ENCODE measurements at places on chromosomes 11 and 22.

DNA sequence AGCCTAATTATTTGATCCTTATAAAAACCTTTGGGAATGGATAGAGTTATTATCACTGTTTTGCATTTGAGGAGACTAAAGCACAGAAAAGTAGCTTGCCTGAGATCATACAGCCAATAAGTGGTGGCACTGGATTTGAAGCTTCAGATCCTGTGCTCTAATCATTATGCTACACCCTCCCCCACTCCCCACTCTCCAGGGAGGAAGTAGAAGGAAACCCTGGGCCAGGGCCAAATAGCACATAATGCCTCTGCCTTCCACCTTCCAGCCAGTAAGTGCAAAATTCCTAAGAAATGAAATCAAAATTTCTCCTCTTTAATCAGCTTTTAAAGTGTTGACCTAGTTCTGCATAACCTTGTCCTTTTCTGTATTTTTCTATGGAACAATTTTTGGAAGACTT is 61.6 kb downstream of the SIK2 start:
- peaks cover 4% of the 10 kb centered on the region for H3K4me1 ChIP-seq
- no peaks in the 10 kb centered on the region for H3K27me3 ChIP-seq
- H3K27ac ChIP-seq, result no peak overlapping the region
- no peak overlapping the region for H3K4me3 ChIP-seq
- H3K36me3 ChIP-seq, result no peaks in the 10 kb centered on the region

GRCh38 chr11:119637481-119637880 is 91.5 kb downstream of the NECTIN1 start:
- no peak for DNase-seq
- H3K36me3 ChIP-seq, result no peaks in the 10 kb centered on the region
- no peak overlapping the region for H3K4me3 ChIP-seq

DNA sequence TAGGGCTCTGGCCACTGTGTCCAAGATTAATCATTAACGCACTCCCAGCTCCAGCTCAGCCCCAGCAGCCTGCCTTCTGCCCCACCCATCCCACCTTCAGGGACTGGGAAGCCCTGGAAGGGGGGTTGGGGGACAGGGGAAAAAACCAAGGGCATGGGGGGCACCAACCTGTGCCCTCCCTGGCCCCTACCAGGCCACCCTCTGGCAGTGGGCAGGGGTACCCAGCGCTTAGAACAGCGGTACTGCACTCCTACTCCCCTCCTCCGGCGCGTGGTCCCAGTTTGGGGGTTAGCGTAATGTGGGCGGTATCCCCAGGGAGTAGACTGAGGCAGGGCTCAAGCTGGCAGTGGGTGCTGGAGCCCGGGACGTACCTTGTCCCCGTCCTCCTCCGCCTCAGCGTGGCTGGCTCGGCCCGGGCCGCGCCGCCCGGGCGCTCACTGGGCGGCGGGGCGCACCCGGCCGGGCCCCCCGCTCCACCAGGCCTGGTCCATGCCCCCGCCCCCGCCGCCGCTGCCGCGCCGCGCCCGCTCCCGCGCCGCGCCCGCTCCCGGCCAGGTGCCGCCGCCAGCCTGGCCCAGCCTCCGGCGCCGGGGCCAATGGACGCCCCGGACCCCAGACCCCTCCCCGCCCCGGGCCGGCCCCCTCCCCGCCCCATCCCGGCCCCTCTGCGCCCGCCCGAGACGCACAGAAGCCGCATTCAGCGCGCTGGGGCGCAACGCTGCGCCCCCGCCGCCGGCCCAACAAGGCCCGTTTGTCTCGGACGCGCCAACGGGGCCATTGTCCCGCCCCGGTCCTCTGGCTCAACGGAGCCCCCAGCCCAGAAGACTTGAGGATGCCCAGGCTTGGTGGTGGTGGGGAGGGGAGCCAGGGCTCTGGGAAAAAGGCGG is at the start of gene GAL3ST1:
GAL3ST1 (minus strand) TSS at position 571 of the 887 bp plus-strand sequence. CDS start 17,273 bp downstream, outside the sequence.
- no peaks in the 10 kb centered on the region for H3K27me3 ChIP-seq
- H3K27ac ChIP-seq, result no peak within 1 kb of the TSS
- no peak for DNase-seq
- H3K4me3 ChIP-seq, result peak within 1 kb of the TSS; percentile 24
- H3K4me1 ChIP-seq, result peaks cover 3% of the 10 kb centered on the region

- no peaks in the 10 kb centered on the region for H3K27me3 ChIP-seq
- no peaks in the 10 kb centered on the region for H3K36me3 ChIP-seq
- DNase-seq, result no peak
- H3K4me3 ChIP-seq, result no peak overlapping the region
Observed at GRCh38 chr11:132866783-132867545, 665.3 kb downstream of the OPCML start.

- H3K27ac ChIP-seq, result no peak overlapping the region
- H3K4me1 ChIP-seq, result no peaks in the 10 kb centered on the region
- H3K4me3 ChIP-seq, result no peak overlapping the region
- DNase-seq, result no peak
- H3K27me3 ChIP-seq, result no peaks in the 10 kb centered on the region
- H3K36me3 ChIP-seq, result no peaks in the 10 kb centered on the region
Observed at GRCh38 chr11:16902182-16902581, 112.0 kb downstream of the PLEKHA7 start.

GRCh38 chr22:48883211-48883960 is 944.3 kb downstream of the BRD1 start:
- H3K27ac ChIP-seq, result no peak overlapping the region
- no peaks in the 10 kb centered on the region for H3K36me3 ChIP-seq
- H3K4me1 ChIP-seq, result no peaks in the 10 kb centered on the region

DNA sequence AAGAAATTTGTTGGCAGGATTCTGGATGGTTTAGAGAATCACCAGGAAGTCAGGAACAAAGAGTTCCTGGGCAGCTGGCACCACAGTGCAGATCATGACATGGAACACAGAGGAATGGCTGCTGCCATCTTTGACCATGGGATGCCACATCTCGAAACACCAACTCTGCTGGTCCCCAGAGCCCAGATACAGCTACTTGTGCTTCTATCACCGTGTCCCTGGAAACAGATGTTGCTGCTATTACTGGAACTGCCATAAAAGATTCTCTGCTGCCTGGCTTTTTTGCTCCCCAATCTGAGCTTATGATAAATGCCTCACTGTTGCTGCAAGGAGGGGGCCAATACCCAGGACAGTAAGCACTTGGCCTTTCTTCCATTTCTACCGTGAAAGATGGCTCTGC is 185.2 kb downstream of the CSNK2A3 start:
- no peaks in the 10 kb centered on the region for H3K36me3 ChIP-seq
- no peak for DNase-seq
- peaks cover 2% of the 10 kb centered on the region for H3K4me1 ChIP-seq

DNA sequence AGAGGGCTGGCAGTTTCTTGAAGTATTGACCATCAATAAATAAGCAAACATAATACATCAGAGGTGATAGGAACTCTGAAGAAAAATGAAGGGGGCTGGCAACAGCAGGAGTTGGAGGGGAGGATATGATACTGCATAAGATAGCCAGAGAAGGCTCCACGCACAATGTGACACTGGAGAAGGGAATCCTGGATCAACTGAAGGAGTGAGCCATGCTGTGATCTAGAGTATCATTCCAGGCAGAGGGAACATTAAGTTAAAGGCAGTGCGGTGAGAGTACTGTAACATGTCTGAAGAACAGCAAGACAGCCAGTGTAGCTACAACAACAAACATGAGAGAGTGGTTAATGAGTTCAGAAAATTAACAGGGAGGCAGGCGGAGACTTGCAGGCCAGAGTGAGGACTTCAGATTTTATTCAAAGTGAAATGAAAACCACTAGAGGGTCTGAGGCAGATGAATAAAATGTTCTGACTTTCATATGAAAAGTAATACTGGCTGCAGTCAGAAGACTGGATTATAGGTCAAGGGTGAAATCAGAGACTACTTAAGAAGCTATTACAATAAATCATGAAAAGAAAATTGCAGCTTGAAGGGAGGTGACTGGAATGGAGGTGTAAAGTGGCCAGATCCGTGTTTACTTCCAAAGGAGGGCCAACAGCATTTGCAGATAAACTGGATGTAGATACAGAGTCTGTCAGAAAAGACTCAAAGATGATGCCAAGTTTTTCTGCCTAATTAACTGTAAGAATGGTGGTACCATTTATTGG is 49.4 kb downstream of the RRAS2 start:
- no peak overlapping the region for H3K4me3 ChIP-seq
- no peaks in the 10 kb centered on the region for H3K27me3 ChIP-seq
- no peaks in the 10 kb centered on the region for H3K36me3 ChIP-seq
- no peak overlapping the region for H3K27ac ChIP-seq
- DNase-seq, result no peak
- peaks cover 5% of the 10 kb centered on the region for H3K4me1 ChIP-seq

DNA sequence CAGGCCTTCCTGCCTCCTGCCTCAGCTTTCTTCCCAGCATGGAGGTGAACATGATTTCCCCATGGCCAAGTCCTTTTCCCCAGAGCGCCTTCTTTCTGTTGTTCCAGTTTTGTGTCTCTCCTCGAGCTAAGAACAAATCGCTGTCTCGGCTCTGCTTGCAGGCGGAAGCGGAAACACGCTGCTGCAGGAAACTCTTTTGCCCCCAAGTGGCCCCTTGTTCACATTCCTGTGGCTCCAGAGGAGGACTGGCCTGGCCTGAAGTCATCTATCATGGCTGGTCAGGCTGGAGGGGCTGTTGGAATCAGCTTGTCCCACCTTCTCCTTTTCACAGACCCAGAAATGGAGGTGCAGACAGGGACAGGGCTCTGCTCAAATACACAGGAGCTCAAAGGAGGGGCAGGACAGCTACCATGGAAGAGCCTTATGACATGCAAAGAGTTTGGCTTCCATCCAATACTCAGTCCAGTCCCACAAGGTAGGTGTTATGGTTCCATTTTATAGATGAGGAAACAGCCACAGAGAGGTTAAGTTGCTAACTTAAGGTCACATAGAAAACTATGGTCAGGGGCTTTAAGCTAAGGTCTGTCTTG is 182.2 kb upstream of the SYT13 start:
- no peak for DNase-seq
- no peak overlapping the region for H3K4me3 ChIP-seq
- no peaks in the 10 kb centered on the region for H3K4me1 ChIP-seq
- no peaks in the 10 kb centered on the region for H3K36me3 ChIP-seq
- H3K27ac ChIP-seq, result no peak overlapping the region
- no peaks in the 10 kb centered on the region for H3K27me3 ChIP-seq

DNA sequence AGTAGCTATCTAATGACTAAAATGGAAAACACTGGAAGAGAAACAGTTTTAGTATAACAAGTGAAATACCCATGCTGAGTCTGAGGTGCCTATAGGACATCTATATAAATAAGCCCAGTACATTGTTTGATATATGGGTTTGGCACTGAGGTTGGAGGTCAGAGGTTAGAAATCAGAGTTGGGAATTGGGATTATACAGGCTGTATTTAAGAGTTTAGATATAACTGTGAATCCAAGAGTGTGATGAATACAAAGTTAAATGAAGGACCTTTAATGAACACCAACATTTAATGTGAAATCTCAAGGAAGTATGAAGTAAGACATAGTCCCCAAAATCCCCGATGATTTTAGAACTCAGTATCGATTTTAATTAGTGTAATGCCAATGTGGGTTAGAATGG is 3.1 kb upstream of the HBD start:
- no peak overlapping the region for H3K27ac ChIP-seq
- no peaks in the 10 kb centered on the region for H3K36me3 ChIP-seq
- H3K27me3 ChIP-seq, result no peaks in the 10 kb centered on the region
- DNase-seq, result no peak
- no peaks in the 10 kb centered on the region for H3K4me1 ChIP-seq

DNA sequence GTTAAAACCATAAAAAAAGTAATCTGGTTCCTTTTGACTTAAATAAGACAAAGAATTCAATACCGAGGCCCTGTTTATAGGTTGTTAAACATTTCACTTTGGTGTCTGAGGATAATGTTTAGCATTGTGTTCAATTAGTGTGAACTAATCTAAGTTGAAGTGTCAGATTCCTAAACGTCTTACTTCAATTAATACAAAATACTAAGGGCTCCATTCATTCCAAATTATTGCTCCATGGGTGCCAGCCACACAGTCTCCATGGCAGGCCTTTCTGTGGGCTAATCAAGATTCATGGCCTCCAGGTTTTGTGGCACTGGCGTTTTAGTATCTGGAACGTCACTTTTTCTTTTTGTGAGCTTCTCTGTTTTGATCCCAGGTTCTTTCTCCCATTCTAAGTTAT is 89.4 kb downstream of the TMEM135 start:
- H3K27ac ChIP-seq, result no peak overlapping the region
- H3K4me3 ChIP-seq, result no peak overlapping the region
- H3K4me1 ChIP-seq, result no peaks in the 10 kb centered on the region
- H3K27me3 ChIP-seq, result no peaks in the 10 kb centered on the region
- no peak for DNase-seq

- no peak overlapping the region for H3K4me3 ChIP-seq
- no peak overlapping the region for H3K27ac ChIP-seq
- no peaks in the 10 kb centered on the region for H3K36me3 ChIP-seq
- H3K4me1 ChIP-seq, result peaks cover 6% of the 10 kb centered on the region
- no peaks in the 10 kb centered on the region for H3K27me3 ChIP-seq
- no peak for DNase-seq
Observed at GRCh38 chr22:27903805-27904473, 15.1 kb downstream of the PITPNB start.

GRCh38 chr22:26846076-26846475 is 188.7 kb downstream of the MIAT start:
- H3K4me1 ChIP-seq, result peaks cover 2% of the 10 kb centered on the region
- no peak for DNase-seq
- no peak overlapping the region for H3K27ac ChIP-seq
- no peaks in the 10 kb centered on the region for H3K27me3 ChIP-seq
- H3K36me3 ChIP-seq, result no peaks in the 10 kb centered on the region

DNA sequence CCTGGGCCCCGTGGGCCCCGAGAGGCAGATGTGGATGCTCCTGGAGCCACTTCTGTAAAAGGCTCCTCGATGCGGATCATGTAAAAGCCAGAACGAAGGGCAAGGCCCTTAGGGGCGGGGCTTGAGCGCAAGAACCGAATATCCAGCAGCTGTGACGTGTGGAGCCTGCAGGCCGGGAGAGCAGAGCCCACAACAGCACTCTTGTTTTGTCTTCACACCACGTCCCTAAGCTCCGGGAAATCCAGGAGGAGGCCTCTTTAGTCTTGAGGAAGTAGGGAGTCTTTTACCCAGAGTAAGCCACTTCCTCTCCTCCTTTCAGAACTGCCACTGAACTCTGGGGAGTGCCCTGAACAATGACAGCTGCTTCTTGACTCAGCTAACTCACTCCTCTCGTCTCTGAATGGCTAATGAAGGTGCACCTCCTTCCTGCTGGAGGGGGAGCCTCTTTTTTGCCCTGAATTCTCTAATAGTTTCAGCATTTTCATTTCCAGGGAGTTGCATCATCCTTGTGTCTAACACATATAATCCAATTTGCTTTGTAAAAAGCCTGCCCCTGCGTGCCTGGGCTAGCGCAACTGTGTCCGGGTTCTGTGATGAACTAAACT is 12.5 kb downstream of the L3MBTL2 start:
- H3K36me3 ChIP-seq, result no peaks in the 10 kb centered on the region
- no peaks in the 10 kb centered on the region for H3K4me1 ChIP-seq
- no peak overlapping the region for H3K27ac ChIP-seq
- DNase-seq, result peak; percentile 80

- DNase-seq, result no peak
- H3K27ac ChIP-seq, result no peak overlapping the region
Observed at GRCh38 chr11:122746050-122746478, 90.5 kb downstream of the UBASH3B start.

All from aorta (tissue), 5 donors.